ENCODE measurements at places on chromosomes 16 and 17.

DNA sequence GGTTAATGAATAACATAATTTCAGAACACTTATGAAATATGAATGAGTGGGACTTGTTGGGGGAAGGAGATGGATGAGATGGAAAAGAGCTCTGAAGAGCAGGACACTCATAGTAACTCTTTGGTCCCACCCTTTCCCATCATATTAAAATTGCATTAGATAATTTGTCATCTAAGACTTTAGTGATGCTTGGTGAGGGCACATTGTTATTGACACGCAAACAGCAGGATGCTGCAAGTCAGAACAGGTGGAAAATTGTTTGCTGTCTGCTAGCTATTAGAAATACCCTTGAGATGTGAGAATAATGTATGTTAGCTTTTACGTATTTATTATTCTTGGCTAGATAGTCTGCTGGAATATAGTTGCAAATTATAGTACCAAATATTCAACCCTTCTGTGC is 75.7 kb downstream of the TANC2 start:
- no peak for DNase-seq

DNA sequence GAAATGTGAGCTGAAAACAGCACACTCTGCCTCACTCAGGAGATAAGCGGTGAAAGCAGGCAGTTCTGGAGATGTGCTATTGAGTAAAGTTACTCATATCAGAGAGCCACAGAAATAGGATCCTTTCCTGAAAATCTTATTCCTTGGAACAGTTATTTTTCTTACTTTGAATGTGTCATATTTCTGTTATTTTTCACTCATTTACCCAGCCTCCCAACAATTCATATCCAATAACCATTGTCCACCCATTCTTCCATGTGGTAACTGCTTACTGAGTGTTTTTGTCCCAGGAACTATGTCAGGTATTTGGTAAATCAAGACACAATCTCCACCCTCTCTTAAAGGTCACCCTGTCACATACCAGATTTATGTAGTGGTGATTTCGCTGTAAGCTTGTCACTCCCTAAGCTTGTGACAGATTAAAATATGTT is 144.9 kb downstream of the PARN start:
- DNase-seq: no peak

DNA sequence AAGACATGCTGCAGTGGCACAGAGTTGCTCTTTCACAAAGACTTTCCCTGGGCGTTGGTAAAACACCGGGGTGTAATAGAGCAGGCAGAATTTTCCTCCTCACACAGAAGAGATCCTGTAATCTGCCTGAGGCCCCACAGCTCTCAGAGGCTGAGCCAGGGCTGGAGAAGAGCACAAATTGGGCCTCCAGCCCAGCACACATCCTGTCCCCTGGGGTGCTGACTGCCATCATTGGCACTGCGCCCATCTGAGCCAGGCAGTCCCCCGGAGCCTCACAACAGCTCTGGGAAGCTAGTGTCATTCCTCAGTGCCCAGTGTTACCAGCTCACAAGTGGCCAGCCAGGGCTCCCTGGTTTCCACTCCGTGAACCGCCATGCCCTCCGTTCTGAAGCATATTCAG is 119.4 kb downstream of the SOCS1 start:
- no peak for DNase-seq

- DNase-seq: no peak
Observed at GRCh38 chr17:41678907-41679739, 9.6 kb upstream of the EIF1 start.

DNA sequence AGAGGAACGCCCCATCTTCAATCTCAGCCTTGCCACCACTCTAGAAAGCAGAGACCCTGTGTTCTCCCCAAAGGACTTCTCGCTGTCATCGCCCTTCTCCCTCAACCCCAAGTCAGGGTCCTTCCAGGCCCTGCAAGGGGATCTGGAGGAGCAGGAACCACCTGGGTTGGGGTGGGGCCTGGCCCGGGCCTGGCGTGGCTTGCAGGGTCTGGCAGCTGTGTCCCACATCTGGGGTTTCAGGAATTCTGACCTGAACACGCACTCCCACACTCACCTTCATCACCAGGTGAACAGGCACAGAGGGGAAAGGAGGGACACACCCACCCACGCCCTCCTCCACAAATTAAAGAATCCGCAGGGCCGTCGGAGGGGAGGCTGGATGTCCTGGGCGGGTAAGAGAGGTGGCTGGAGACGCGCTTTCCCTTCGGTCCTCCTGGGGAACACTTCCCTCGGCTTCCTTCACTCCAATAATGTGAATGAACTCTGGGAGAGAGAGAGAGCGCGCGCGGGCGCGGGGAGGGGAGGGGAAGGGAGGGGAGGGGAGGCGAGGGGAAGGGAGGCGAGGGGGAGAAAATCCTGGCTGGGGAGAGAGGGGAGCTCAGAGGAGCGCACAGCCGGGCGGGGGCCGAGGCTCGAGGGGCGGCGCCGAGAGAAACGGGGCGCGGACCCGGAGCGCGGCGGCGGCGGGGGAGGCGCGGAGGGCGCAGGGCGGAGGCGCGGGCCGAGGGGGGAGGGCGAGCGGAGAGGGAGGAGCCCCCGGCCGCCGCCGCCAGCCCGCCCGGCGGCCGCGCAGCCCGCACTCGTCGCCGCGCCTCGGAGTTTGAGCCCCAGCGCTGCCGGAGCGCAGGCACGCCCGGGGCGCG is at the start of gene CACNG4:
Gene CACNG4 (plus strand): TSS at position 799 of the 863 bp plus-strand sequence. CDS start 205 bp downstream, outside the sequence.
- no peak for DNase-seq

GRCh38 chr17:6704470-6705052 is 8.6 kb downstream of the SLC13A5 start:
- DNase-seq: no peak

- no peak for DNase-seq
Observed at GRCh38 chr17:50203604-50204345, 2.3 kb upstream of the COL1A1 start.

DNA sequence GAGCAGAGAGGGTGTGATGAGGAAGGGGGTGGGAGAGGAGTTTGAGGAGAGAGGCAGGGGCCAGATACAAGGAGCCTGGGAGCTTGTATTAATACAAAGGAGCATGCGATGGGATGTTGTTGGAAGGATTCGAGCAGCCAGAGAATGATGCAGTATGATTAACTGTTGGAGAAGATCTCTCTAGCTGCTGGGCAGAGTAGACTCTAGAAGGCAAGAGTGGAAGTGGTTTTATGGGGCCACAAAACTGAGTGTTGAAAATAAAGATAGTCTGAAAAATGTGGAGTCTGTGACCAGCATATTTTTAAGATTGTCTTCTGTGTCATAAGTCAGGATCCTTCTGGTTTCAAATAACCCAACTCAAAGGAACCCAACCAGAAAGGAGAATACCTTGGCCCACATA is 98.3 kb downstream of the MSI2 start:
- DNase-seq: no peak

DNA sequence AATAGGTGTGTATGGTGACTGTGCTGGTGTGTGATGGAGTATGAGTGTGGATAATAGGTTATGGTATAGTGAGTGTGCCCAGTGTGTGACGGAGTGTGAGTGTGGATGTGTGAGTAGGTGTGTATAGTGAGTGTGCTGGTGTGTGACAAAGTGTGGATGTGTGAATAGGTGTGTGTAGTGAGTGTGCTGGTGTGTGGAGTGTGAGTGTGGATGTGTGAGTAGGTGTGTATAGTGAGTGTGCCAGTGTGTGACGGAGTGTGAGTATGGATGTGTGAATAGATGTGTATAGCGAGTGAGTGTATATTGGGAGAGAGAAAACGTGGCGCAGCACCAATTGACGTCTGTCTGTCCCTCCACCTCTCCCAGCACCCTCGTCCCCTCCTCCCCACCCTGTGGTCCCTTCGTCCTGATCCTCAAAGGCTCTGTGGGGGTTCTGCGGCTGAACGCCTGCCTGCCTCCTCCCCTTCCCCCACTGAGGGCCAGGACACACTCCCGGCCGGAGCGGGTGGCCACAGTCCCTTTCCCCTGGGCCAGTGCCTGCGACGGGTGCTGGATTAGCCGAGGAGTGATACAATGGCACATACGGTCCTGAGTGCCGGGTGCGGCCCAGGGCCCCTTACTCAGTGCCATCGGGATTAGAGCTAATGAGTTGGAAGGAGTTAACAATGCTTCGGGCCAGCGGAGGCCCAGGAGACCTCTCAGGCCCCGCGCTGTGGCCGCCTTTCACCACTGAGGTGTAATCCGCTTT is 160.0 kb downstream of the MRM1 start:
- DNase-seq: no peak

GRCh38 chr17:49130891-49131290 is 1.7 kb upstream of the B4GALNT2 start:
- DNase-seq: no peak

DNA sequence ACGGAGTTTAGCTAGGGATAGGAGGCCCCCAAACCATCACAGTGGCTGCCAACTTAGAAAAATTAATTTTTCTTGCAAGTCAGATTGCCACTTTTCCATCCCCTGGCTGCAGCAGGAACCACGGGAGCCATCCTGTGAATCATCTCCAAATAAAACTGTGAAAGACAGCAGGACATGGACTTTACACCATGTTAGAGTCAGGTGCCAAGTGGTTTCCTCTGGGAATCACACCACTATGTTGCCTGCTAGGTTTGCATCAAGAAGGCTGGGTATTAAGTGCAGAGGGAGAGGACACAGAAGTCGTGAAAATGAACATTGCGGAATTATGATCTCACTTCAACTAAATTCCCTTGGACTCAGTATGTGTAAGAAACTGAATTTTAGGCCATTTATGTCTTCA is 471.3 kb upstream of the GOT2 start:
- DNase-seq: no peak

GRCh38 chr17:42796066-42796758 is 2.3 kb downstream of the COA3 start:
- DNase-seq: no peak

DNA sequence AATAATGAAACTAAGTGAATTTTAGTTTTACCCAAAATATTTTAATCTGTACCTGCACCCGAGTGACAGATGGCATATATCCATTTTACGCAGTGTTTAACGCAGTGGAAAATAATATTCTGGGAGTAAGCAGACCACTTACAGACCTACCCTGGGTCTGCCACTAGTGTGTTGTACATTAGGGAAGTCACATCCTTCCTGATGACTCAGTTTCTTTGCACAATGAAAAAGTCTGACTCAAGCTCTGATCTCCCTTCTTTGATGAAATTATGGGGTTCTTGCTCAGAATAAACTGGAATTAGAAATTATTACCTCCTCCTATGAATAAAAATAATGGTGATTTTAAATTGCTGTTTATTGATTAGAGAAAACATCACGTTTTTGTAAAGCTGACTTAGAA is 123.2 kb upstream of the AXIN2 start:
- DNase-seq: no peak

- no peak for DNase-seq
Observed at GRCh38 chr17:80220736-80221215, 549 bp downstream of the SLC26A11 start.

DNA sequence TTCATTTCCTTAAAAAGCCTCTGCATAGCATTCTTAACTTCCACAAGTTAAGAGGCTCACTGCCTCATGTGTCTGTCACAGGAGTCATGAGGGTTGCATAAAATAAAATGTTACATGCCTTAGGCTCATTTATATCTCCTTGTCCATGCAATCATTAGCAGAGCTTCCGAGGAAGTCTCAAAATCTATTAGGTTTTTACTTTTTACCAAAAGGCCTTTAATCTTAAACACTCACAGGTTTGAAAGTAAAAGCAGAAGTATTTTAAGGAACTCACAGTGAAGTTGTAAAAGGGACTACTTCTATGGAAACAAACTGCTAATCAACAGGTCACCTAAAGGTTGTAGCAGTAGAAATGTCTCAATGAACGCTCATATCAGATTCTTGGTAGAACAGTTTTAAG is 5.2 kb upstream of the ATP6V0A1 start:
- no peak for DNase-seq

DNA sequence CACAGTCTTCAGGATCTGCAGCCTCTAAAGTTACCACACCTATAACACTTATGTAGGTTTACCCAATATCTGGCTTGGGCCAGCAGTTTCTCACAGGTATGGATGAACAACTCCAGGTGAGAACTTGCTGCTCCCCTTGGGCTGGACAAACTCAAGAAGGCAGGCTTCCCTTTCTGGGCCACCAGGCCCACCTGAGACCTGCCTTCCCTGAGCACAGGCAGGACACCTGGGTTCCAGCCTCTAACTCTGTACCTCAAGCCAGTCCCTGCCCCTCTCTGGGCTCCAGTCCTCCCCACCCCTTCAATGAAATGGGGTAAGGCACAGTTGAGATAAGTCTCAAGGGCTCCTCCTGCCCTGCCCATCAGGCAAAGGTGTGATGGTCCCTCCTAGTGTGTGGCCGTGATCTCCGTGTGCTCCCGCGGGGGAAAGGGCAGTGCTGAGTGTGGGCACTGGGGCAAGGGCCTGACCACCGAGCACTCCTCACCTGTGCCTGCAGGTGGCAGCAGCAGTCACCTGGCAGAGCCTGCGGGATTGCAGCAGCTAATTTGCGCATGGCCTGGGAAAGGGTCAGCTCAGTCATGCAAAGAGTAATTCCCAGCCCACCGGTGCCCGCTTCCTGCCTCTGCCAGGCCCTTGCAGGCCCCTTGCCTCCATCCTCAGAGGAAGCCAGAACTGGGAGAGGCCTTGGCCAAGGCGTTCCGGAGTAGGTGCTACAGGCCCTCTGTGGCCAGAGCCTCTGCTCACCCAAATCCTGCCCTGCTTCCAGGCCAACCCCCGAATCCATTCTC is 28.2 kb upstream of the ADGRG1 start:
- no peak for DNase-seq

DNA sequence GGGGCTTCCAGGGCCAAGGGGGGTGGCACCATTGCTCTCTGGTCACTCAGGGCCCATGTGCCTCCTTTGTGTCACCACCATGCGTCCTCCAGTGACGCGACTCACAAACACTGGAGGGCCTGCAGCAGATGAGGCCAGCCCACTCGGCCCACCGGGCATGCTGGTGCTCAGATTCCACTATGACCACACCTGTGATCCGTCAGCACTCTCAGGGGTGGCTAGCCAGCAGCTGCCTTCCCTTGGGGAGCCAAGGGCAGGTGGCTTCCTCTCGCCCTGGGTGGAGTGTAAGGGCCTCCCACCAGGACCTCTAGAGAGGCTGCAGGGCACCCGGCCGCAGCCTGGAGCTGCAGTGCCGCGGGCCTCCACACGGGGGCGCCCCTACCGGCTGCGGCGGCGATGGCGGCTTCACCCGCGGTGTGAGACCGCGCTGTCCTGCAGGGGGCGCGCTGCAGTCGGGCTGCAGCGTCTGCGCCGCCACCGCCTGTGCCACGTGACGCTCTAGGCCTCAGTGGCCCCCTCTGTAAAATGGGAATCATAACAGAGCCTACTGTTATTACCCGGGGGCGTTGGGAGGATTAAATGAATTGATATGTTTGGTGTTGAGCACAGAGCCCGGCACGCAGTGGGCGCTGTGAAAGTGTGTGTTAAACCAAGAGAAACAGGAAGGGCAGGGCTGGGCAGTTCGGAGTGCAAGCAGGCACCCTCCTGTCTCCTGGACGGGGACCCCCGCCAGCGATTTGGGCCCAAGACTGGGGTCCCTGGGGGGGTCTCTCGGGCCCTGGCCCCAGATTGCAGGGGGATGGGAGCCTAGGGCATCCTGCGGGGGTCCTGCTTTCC is 192.4 kb upstream of the GSE1 start:
- peak; percentile 89 for DNase-seq

GRCh38 chr17:18224053-18224386 is 1.4 kb upstream of the LLGL1 start:
- DNase-seq: no peak

DNA sequence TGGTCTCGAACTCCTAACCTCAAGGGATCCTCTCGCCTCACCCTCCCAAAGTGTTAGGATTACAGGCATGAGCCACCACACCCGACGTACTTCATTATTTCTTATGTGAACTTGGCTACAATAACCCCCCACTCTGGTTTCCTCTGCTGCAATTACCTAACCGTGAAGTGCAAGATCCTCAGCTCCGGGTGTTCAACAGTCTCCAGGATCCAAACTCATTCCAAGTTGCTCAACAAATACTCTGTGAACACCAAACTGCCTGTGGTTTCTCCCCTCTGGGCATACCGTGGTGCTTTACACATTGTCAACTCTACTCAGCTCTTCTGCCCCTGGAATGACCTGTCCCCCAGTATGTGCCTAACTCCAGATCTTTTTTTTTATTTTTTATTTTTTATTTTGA is 6.8 kb upstream of the SULT1A1 start:
- no peak for DNase-seq
